ENCODE measurements at places on chromosomes 16 and 17.

DNA sequence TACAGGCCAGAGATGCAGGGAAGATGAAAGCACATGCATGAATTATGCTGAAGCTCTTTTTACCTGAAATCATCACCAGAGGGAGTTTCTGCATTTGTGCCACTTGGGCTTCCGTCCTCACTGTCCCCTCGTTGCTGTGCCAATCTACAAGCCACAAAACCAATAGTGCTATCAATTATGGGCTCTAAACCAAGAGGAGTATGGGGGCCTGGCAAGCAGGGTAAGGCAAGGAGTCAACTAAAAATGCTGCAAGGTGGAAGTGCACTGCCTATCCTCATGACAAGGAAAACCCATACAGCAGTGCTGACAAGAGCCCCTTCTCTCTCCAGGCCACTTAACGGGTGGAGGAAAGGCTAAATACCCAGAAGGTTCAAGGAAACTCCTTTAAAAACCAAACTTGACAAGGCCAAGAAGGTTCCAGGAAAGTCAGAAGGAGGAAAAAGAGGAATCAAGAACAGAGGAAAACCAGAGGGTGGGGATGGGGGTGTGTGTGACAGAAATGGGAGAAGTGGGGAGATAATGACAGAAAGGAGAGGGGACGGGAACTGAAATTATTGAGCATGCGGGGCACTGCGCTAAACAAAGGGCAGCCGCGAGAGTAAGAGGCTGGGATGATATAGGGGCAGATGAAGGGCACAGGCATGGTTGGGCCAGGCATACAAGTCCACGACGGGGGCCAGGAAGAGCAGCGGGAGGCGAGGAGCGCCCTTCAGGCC lies 674 bp downstream of the C17orf75 start:
- peak; percentile 79 for DNase-seq

- DNase-seq, result peak; percentile 64
Measured at GRCh38 chr17:45293413-45294211, 23.2 kb downstream of the MAP3K14 start.

GRCh38 chr17:57544401-57544800 lies 200.7 kb downstream of the CCDC182 start:
- no peak for DNase-seq

DNA sequence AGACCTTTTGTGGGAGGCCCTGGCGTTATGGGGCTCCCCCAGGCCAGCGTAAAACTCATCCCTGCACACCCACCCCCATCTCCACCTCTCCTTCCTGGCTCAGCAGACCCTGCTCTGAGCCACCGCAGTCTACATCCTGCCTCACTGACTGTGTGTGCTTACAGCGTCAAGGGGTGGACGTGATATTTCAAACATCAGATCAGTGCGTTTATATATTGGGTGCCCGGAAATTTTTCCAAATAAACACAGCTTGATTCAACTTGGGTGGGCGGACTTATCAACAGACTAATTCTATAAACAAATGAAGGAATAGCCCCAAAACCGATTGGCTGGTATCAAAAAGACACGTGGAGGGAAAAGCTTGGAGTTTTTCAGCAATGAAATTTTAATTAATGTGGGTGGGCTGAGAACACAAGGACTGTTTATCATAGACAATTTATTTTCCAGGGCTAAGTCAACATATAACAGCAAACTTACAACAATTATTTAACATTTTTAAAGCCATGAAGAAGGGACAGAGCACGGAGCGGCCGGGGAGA lies at the start of gene FOXL1:
TSS of gene FOXL1 (plus strand) at position 489 of the 539 bp plus-strand sequence. CDS start 175 bp downstream, outside the sequence.
- no peak for DNase-seq

DNA sequence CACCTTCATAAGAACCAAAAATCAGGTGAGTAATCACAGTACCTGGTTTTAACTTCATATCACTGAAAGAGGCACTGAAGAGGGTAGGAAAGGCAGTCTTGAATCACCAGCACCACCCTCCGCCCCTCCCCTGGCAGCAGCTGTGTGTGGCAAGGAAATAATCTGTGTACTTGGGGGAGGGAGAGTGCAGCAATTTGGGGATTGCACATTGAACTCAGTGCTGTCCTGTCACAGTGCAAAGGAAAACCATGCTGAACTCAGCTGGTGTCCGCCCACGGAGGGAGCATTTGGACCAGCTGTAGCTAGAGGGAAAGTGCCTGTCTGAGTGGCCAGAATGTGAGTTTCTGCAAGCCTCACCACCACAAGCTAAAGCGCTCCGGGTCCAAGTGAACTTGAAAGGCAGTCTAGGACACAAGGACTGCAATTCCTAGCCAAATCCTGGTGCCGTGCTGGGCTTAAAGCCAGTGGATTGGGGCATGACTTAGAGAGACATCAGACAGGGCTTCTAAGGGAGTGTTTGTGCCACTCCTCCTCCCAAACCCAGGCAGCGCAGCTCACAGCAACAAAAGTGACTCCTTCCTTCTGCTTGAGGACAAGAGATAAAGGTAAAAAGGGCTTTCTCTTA lies 39.7 kb upstream of the ALDH3A1 start:
- peak; percentile 18 for DNase-seq

DNA sequence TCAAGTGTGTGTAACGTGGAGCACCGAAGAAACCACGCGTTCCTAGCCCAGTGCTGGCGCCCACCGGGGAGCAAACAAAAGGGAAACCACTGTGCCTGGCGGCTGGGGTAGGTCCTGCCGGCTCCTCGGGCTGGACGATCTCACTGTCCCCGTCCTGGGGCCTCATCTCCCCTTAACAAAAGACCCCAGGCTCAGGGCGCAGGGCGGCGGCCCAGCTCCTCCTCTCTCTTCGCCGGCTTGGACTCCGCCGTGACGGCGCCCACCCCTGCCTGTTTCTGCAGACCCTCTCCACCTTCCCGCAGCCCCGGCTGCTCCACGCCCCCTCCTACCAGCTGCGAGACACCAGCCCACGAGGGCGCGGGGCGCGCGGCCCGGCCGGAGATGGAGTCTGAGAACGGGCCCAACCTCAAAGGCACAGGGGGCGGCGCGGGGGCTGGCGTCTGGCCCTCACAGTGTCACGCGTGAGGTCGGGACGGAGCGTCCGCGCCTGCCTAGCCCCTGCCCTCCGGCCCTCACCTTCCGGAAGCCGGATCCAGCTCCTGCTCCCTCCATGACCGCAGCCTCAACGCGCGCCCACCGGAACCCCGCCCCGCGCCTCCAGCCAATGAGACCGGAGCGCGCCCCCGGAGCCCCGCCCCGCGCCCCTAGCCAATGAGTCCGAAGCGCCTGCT lies at the start of gene CENPX:
TSS of gene CENPX (minus strand) at position 569 of the 671 bp plus-strand sequence. CDS start at position 552, 17 bp downstream.
- peak; percentile 32 for DNase-seq

DNA sequence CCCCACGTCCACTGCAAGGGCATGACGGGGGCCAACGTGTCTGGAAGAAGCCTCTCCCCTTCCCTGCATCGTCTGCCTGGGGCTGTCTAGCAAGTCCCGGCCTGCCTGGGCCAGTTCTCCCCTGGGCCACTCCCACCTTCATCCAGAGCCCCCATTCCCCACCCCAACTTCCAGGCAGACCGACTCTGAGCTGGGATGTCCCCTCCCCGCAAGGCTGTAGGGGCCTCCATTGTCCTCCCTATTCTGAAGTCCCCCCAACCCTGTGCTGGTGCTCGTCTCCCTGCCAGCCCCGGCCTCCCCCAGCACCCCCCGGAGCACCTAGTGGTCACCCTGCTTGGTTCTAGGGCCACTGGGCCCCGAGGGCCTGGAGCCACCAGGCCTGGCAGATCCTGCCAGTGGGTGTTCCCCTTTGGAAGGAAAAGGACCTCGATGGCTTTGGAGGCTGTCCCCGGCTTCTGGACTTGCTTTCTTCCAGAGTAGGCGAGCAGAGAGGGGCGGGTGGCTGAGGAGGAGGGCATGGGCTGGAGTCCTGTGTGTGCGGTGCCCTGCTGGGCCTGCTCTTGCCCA lies 4.8 kb downstream of the GLIS2 start:
- no peak for DNase-seq

DNA sequence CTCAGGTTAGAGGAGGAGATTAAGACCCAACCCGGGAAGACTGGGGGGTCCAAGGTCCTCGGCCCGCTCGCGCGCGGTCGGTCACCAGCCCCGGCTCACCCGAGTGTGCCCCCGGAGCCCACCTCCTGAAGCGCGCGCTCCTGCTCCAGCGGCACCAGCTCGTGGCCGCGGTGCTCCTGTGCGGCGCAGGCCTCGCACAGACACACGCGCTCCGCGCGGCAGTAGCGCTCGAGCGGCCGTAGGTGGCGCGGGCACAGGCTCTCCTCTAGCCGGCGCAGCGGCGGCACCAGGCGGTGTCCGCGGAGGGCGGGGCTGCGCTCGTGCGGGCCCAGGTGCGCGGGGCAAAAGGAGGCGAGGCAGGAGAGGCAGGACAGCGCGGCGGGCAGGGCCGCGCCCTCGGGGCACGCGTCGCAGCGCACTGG lies 618 bp downstream of the TRIM47 start:
- peak; percentile 87 for DNase-seq

GRCh38 chr17:48605409-48605919 lies 678 bp upstream of the HOXB6 start:
- no peak for DNase-seq

DNA sequence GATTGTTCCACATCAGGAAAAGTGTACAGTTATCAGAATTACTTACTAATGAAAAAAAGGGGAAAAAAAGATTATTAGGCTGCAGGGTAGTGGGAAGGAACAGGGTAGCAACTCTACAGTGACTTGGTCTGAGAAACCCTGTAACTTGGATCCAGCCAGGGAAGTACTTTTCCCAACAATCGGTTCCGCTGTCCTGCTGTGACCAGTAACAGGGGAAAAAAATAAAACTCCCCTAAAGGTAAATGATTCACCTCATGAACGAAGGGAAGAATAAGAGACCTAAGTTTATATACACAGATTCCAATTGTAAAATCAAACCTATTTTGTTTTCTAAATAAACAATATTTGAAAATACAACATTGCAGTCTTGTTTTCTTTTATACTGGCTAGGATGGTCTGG lies 189.9 kb downstream of the WWOX start:
- DNase-seq, result no peak

DNA sequence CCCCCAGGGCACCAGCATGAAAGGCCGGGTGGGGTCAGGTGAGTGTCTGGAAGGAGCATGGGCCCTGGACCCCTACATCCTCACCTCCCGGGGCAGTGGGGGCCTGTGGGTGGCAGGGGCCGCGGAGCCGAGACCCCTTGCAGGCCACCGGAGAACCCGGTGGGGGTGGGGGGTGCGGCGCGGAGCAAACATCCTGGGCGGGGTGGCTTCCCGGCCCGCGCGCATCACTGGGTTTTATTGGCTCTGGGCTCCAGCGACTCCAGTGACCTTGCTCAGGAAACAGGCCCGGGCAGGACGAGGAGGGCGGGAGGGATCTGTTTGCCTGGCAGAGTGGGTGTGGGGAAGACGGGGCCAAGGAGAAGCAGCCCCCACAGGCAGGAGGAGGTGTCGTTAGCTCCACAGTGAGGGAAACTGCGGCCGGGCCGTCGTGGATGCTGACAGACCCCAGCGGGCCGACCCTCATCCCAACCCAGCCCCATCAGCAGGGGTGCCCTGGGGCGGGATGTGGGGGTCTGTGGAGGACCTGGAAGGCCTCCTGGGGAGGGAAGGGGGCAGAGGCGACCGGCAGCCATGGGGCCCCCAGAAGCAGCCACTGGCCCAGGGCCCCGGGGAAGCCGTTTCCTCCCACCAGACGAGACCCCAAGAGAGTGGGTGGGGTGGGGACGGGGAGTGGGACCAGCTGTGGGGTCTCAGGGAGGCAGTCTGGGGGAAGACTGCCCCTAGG lies 10.6 kb downstream of the SSTR5 start:
- DNase-seq, result no peak

DNA sequence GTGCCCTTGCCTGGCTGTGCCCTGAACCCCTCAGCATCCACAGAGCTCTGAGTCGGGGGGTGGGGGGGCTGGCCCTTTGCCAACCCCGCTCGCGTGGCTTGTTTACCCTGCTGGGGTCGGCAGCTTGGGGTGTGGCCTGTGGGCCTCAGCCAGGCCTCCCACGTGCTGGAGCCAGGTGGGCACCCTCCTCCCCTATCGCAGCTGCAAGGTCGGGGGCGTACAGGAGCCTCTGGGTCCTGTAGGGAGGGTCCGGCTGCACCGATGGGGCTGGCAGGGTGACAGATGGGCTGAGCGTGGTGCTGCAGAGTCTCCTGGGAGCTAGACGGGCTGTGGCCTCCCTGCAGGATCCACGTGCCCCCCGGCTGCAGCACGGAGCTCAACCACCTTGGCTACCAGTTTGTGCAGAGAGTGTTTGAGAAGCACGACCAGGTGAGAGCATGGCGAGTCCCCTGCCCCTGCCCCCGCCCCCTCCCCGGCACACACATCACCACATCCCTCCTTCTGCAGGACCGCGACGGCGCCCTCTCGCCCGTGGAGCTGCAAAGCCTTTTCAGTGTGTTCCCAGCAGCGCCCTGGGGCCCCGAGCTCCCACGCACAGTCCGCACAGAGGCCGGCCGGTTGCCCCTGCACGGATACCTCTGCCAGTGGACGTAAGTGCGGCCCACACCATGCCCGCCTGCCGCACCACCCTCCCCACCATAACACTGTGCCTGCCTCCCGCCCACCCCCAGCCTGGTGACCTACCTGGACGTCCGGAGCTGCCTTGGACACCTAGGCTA lies 3.6 kb downstream of the RHOT2 start:
- DNase-seq, result no peak

GRCh38 chr16:19446300-19446846 lies 28.7 kb downstream of the TMC5 start:
- DNase-seq, result no peak

- DNase-seq, result peak; percentile 67
Measured at GRCh38 chr17:65370669-65371131, 190.7 kb downstream of the AXIN2 start.

DNA sequence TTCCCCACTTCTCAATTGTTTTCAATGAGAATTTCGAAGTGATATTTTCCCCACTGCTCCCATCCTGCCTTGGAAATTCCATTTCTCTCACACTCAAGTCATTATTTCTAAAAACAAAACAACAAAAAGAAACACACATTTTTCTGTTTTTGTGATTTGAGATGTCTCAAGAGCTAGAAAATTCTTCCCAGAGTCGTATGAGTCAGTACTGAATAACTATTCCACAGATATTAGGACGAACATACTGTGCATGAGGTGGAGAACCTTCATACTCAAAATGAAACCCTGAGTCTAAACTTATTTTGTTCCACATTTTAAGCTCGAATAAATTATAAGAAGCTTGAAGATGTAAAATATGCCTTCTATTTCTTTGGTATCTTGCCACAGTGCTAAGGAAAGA lies 204.6 kb downstream of the SLC39A11 start:
- DNase-seq, result no peak
